ENCODE measurements at places on chromosomes 11 and 22.
A peak's percentile ranks its signal among the peaks of the same experiment; 100 is the strongest.

DNA sequence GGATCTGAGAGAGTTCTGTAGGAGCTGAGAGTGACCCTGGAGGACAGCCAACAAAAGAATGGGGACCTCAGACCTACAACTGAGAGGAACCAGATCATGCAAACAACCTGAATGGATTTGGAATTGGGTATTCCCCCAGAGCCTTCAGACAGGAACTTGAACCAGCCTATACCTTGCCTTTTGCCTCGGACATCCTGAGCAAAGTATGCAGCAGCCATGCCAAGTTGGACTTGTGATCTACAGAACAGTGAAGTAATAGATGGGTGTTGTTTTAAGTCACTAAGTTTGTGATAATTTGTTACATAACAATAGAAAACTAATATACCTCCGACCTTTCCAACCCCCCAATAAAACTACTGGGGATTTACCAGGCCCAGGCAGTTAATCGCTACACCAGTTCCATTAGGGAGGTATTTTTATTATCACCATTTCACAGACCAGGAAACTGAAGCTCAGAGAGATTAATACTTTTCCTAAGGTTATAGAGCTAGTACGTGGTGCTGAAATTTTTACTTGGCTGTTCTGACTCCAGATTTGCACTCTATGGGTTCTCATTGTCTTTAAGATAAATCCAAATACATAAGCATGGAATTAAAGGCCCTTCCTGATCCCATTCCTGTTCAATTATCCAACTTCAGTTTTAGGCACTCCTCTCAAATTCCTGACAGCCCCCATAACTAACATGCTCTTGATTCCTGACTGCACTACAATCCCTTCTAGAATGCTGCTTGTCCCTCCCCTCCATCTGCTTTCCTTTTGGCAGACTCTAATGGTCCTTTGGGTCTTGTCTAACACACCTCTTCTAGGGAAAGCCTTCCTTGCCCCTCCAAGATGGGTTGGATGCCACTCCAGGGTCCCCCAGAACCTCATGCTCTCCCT is 1.7 kb upstream of the RASSF10 start:
- no peak for DNase-seq

GRCh38 chr11:112963368-112963955 is 2.2 kb downstream of the NCAM1 start:
- no peak for DNase-seq

- peak; percentile 77 for DNase-seq
Observed at GRCh38 chr11:78039919-78040671, 17.0 kb upstream of the KCTD14 start.

GRCh38 chr11:32489464-32489863 is 54.1 kb upstream of the WT1 start:
- no peak for DNase-seq

GRCh38 chr11:73072935-73073481 is 69.1 kb downstream of the FCHSD2 start:
- DNase-seq: no peak

- no peak for DNase-seq
Observed at GRCh38 chr11:93054279-93054678, 84.8 kb downstream of the MTNR1B start.

- DNase-seq: no peak
Observed at GRCh38 chr11:70666311-70666710, 268.0 kb downstream of the CTTN start.

GRCh38 chr11:46655631-46656030 is 38.3 kb downstream of the ATG13 start:
- no peak for DNase-seq

GRCh38 chr11:110219006-110219785 is 77.2 kb downstream of the RDX start:
- DNase-seq: no peak

DNA sequence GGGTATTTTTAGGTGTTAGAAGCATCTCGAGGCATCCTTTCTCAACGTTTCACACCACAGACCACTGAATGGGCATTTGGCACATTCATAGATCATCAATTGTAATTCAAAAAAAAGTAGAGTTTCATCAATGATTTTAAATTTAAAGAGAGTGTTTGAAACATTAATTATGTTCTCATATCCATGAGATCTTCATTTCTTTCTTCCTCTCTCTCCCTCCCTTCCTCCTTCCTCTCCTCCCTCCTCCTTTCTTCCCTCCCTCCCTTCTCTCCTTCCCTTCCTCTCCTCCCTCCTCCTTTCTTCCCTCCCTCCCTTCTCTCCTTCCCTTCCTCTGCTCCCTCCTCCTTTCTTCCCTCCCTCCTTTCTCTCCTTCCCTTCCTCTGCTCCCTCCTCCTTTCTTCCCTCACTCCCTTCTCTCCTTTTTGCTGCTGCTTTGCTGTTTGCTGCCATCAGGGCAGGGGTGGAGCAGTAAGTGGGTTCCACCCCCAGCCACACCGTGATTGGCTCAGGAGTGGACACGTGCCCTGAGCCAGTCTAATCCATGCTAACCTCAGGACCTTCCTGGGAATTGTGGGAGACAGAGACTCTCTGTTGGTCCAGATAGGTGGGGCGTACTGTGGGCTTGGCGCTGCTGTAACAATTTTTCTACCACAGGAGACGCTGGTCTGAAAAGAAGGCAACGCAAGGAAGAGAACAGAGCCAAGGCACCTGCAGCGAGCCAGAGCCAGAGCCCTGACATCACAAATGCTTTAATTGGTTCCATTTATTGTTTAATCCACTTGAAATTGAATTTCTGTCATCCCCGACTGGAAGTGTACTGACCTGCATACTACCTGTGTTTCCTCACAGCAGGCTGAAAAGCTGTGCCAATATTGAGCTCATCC is 33.7 kb upstream of the APOBEC3A start:
- peak; percentile 75 for DNase-seq

GRCh38 chr11:100396266-100396665 is 290.8 kb upstream of the ARHGAP42 start:
- no peak for DNase-seq

DNA sequence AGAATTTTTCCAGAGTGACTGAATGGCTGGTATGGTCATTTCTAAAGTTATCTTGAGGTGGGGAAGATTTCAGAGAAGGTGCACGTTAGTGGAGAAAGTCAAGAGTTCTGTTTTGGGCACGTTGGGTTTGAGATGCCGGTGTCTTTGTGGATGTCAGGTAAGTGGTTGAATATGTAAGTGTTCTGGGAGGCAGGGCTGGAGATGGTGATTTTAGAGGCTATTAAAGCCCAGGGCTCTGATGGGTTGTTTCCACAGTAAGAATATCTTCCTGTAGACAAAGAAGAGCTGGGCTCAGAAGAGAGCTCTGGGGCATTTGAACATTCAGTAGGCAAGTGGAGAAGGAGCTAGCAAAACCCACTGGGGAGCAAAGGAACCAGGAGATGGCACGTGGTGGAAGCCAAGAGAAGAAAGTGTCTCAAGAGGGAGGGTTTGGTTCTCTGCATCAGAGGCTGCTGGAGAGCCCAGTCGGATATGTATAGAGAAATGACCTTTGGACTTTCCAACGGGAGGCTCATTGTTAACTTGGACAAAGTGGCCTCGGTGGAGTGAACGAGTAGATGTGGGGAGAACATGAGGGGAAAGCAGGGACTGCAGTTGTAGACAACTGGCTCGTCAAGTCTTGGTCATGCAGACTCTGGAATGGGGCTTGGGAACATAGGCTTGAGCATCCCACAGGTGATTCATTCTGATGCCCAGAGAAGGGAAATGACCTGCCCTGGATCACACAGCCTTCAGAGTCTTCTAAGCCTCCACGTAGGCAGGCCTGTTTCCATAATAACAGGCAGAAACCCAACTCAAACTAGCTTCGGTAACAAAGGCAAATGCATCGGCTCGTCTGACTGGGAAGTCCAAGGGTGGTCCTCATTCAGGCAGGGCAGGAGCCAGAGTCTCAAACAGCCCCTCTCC is 98.4 kb upstream of the PARVA start:
- DNase-seq: no peak
